ENCODE measurements at places on chromosomes 16 and 17.

DNA sequence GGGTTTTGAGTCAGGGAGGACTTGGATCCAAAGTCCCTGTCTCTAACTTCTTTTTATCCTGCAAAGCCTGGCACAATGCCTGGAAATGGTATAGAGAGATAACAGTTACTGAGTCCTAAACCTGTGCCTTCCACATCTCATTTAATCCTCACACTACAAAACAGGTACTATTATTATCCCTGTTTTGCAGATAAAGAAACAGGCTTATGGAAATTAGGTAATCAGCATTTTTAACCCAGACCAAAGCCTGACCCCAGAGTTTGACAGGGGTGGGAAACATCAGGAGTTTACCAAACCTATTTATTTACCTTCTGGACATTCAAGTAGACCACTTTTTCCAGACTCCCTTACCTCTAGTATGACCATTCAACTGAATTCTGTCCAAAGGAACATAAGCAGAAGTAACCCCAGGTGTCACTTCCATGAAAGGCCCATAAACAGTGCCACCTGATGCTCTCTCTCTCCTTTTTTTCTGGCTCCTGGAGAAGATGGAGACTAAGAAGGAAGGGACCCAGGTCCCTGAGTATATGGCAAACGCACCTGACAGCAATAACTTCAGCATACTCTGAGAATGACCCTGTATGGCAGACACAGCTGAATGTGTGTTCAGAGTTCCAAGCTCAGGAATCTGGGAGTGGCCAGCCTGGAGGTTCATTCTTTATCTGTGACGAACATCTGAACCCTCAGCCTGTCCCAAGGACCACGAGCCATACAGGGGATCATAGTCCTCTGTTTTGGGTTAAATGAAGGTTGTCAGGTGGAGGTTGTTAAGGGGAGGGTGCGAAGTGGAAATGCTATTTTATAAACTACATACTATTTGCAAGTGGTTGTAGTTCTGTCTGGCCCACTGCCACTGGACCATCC lies 62.7 kb downstream of the HLF start:
- no peaks in the 10 kb centered on the region for H3K36me3 ChIP-seq
- H3K27ac ChIP-seq: no peak overlapping the region
- no peak overlapping the region for H3K4me3 ChIP-seq
- H3K27me3 ChIP-seq: peaks cover 3% of the 10 kb centered on the region

GRCh38 chr17:15928286-15928785 lies 16.6 kb upstream of the ADORA2B start:
- no peak for DNase-seq
- no peaks in the 10 kb centered on the region for H3K4me1 ChIP-seq
- H3K27ac ChIP-seq: no peak overlapping the region
- H3K36me3 ChIP-seq: no peaks in the 10 kb centered on the region
- peaks cover 25% of the 10 kb centered on the region for H3K27me3 ChIP-seq
- no peak overlapping the region for H3K4me3 ChIP-seq

- peak overlapping the region; percentile 88 for H3K4me3 ChIP-seq
- peaks cover 29% of the 10 kb centered on the region for H3K4me1 ChIP-seq
- peak overlapping the region; percentile 50 for H3K27ac ChIP-seq
Observed at GRCh38 chr17:57086069-57086930, 1.3 kb downstream of the AKAP1 start.

DNA sequence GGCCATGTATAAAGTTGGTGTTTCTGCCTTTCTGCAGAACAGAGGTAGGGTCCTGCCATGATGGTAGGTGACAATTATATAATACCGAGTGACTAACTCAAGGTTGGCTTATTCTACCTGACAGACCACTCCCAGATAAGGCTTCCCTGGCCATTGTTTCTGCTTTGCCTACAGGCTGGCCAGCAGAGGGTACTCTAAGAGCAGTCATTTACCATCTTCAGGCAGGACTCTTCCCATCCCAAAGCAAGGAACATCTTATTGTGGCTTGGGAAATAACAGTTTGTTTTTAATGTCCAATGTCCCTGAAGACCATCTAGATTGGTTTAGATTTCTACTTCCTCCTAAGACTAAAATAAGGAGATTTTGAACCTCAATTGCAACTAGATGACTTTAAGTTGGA lies 74.1 kb downstream of the SNX11 start:
- no peak overlapping the region for H3K4me3 ChIP-seq
- H3K27ac ChIP-seq: no peak overlapping the region
- no peaks in the 10 kb centered on the region for H3K36me3 ChIP-seq
- DNase-seq: peak; percentile 5
- peaks cover 48% of the 10 kb centered on the region for H3K27me3 ChIP-seq
- H3K4me1 ChIP-seq: peaks cover 13% of the 10 kb centered on the region
